NCI-H2029 treated with DMSO at 0.1 percent for 48 hours (cell line): ENCODE measurements at places on chromosomes 5 and 9.

DNA sequence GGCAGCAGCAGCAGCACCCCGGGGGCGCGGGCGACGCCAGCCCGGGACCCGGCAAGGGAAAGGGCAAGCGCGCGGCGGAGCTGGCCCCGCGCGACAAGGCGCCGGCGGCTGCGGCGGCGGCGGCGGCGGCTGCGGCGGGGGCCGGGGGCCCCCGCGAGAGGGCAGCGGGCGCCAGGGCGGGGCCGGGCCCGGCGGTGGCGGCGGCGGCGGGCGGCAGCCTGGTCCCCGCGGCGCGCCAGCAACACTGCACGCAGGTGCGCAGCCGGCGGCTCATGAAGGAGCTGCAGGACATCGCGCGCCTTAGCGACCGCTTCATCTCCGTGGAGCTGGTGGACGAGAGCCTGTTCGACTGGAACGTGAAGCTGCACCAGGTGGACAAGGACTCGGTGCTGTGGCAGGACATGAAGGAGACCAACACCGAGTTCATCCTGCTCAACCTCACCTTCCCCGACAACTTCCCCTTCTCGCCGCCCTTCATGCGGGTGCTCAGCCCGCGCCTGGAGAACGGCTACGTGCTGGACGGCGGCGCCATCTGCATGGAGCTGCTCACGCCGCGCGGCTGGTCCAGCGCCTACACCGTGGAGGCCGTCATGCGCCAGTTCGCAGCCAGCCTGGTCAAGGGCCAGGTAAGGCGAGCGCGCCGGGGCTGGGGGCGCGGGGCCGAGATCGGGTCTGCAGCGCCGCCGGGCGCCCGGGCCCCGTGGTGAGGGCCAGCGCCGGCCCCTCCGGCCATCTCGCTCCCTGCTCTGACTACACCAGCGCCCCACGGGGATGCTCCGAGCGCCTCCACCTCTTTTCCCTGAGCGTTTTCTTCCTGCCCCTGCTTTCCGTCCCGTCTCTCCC, at the start of gene UBE2QL1:
TSS of gene UBE2QL1 (plus strand) at position 238 of the 843 bp plus-strand sequence. CDS start at position 273, 35 bp downstream.
- no peak for DNase-seq

DNA sequence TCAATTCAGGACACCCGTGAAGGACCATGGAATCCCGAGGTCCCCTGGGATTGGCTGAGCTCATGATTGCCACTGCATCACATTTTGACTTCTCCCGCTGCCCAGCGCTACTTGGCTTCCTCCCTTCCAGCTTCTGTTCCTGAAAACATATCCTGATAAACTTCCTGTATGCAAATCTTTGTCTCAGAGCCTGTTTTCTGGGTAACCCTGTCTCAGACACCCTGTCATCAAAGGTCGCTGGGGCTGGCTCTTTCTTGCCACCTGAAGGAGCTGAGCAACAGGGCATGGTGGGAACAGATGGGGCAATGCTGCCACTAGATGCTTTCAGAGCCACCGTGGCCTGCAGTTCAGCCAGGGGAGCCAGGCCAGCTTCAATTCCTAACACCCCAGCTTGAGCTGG, 154.3 kb upstream of the TBC1D2 start:
- DNase-seq = no peak

- DNase-seq = no peak
Measured at GRCh38 chr5:87020099-87020934, 247.4 kb upstream of the RASA1 start.

DNA sequence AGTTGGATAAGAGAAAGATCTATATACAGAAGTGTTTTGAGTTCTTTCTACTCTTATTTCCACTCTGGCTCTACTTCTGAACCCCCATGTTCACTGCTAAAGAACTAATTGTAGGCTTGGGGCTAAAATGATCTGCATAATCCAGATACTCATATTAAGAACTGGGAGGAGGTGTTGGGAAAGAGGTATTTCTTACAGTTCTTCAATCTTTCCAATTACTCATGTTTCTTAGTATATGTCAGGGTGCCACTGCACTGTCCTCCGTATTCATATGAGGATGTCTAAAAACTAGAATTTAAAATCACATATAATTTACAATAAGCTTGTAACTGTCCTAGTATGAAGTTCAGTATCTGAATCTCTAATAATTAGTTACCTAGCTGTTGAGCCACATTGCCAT, 12.7 kb downstream of the NIPBL start:
- DNase-seq = no peak

DNA sequence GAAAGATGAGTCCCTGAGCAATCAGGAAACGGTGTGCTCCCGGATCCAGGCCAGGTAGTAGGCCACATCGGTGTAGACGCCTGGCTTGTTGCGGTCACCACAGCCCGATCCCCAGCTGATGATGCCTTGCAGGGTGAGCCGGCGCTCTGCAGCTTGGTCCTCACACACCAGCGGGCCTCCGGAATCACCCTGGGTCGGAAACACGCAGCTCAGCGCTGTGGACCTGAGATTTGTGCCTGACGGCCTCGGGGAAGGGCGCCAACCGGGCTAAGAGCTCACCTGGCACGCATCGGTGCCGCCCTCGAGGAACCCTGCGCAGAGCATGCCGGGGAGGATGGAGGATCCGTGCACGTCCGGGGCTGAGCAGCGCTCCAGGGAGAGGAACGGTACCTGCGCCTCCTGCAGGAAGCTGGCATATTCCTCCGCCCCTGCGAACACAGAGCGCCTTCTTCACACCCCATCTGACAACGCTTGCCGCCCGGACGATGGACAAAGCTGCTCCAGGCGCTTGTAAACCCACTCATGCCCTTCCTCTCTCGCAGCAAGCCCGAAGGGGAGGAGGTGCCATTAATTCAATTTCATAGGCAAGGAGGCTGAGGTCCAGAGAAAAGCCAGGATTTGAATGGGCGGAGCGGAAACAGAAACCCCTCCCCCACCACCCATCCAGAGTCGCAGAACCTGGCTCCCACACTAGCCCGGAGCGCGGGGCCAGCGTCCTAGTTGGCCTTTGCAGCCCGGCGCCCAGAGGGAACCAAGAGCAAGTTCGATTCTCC, 2.0 kb upstream of the PFN3 start:
- peak; percentile 82 for DNase-seq

DNA sequence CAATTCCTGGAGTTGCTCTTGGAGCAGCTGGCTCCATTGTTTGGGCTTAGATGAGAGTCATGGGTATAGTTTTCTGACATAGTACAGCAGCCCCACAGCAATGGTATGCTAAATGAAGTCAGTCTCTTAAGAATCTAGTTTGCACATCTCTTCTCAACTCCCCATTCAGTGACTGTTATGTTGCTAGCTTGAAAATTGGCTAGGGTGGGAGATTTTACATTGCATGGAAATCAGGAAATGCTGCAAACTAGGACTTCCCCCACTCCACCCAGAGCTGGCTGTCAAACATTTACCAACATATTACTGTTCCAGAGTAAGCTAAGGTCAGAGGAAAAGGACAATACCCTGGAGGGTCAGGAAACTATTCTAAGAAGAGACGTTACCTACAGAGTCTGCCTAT, 17.6 kb upstream of the FCHO2 start:
- no peak for DNase-seq
